HCT116 (cell line): ENCODE measurements at places on chromosomes 1 and 21.

DNA sequence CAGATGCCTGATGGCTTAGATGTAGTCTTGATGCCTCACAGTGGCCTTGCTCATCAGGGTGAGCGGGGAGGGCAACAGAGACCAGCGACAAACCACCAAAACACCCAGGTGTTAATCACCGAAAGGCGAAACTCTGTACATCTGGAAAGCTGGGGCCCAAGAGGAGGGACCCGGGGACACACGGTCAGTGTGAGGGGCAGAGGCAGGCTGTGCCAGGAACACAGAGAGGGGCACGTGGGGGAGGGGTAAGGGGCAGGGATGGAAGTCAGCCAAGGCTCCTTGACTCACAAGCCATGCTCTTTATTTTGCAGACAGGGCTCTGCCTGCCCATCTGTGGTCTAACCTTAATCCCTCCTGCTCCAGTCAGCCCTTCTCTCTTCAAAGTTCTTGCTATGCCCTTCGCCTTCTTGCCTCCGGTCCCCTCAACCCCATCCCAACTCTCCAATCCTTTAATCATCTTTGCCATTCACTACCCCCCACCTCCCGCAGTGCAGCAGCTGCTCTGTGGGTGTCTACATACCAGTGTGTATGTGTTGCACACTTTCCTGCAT, 4.3 kb downstream of the MEF2D start:
- no peak for DNase-seq

- no peak for DNase-seq
Measured at GRCh38 chr1:40247655-40248054, at the start of gene TMCO2. TSS of gene TMCO2 (plus strand) at chr1:40247937. CDS start at chr1:40247994, 57 bp downstream.

- no peak for DNase-seq
Measured at GRCh38 chr21:24428591-24429199, 1178.6 kb downstream of the MRPL39 start.

GRCh38 chr1:151995774-151996173, 2.1 kb upstream of the S100A10 start:
- no peak for DNase-seq

DNA sequence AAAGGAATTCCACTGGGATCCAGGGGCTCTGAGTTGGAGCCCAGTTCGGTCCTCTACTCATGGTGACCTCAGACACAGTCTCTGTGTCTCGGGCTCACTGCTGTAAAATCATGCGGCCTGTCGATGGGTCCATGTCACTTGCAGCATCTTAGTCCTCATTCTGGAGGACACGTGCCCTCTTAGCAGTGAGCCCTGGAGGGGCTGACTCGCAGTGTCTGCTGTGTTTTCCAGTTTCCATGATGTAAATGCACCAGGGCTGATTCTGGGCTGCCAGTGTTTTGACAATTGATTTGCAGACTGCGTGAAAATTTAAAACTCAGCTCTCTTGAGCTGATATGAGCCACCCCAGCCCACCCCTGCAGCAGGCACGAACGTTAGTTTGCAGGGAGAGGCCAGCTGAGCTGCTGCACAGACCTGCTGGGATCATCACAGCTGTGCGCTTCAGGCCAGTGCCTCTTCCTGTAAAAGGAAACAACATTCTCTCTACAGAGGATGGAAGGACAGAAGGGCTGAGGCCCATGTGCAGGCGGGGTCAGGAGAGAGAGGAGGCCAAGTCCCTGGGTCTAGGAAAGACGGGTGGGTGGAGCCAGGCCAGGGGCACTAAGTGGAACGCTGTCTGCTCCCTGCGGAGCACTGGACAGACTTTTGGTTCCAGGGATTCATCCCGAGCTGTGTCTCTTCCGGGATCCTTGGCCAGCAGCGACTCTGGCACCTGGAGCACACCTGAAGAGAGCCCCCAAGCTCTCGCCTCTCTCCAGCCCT, 42.6 kb downstream of the RSPH1 start:
- no peak for DNase-seq

DNA sequence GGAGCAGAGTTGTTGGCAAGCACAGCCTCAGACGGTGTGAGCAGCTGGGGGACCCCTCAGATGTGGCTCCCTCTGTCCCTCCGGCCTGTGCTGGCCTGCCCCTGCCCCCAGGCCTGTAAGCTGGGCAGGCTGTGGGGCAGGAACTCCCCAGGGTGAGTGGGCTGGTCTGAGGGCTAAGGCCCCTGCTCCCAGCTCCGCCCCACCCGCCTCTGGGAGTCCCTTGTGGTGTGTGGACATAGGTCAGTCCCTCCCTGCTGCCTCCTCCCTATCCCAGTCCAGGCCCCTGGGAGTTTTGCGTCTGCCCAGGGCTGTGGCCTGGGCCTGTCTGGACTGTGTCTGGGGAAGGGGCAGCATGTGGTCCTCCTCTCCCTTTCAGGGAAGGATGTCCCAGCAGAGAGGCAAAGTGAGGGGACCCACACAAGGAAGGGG, 3.6 kb upstream of the VWA1 start:
- DNase-seq: no peak

GRCh38 chr1:44380666-44381177, 24.3 kb upstream of the RNF220 start:
- no peak for DNase-seq

- DNase-seq: no peak
Measured at GRCh38 chr1:167679714-167680113, 42.1 kb upstream of the MPZL1 start.

DNA sequence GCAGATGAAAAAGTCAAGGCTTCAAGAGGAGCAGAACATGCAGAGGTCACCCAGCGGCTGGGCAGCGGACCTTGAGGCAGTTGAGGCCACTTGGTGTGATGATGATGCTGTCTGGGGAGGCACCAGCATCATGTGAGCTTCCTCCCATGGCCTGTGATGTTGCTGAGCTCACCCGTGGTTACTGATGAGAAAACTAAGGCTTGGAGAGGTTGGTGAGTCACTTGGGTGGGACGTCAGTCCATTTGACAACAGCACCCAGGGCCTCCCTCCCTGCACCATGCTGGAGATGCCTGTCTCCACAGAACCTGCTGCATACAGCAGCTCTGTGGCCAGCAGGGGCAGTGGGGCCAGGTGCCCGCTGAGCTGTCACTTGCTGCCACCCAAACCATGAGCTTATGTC, 146.8 kb downstream of the NPHP4 start:
- no peak for DNase-seq

- DNase-seq: no peak
Measured at GRCh38 chr1:59686574-59686973, 128.2 kb upstream of the HOOK1 start.
